ENCODE measurements at places on chromosomes 16 and 17.

GRCh38 chr16:69171325-69172084, 15.5 kb upstream of the SNTB2 start:
- DNase-seq, result no peak

GRCh38 chr16:4640572-4641305, 16.1 kb downstream of the MGRN1 start:
- no peak for DNase-seq

- no peak for DNase-seq
Observed at GRCh38 chr16:72241930-72242329, 70.0 kb upstream of the PMFBP1 start.

DNA sequence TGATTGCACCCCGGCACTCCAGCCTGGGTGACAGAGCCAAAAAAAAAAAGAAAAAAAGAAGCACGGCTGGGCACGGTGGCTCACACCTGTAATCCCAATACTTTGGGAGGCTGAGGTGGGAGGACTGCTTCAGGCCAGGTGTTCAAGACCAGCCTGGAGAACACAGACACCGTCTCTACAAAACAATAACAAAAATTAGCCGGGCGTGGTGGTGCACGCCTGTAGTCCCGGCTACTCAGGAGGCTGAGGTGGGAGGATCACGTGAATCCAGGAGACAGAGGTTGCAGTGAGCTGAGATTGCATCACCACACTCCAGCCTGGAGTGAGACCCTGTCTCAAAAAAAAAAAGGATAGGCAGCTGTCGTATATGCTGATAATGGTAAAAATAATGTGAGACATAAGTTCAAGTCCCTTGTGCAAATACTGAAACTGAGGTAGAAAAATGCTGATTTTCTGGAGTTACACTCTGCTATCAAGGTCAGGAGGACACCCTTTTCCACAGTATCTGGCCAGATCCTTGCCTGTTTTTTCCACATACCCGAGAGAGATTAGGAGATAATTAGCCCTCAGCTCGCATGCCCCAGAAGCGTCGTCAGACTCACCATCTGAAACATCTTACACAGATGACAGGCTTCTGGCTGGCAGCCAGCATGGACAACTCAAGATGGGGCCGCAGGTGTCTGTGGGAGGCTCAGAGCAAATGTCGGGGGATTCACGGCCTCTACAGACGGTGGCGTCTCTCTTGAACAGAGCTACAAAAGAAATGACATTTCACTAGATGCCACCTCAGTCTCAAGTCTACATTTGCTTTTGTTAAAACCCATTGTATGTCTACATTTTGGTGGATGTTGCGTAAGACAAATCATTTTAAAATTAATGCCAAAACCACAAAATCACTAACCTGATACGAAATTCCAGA, 36.8 kb downstream of the WDR45B start:
- DNase-seq, result no peak

- DNase-seq, result no peak
Observed at GRCh38 chr16:23557779-23558702, 514 bp downstream of the UBFD1 start.

GRCh38 chr17:5706577-5707210, 122.4 kb upstream of the NLRP1 start:
- no peak for DNase-seq

DNA sequence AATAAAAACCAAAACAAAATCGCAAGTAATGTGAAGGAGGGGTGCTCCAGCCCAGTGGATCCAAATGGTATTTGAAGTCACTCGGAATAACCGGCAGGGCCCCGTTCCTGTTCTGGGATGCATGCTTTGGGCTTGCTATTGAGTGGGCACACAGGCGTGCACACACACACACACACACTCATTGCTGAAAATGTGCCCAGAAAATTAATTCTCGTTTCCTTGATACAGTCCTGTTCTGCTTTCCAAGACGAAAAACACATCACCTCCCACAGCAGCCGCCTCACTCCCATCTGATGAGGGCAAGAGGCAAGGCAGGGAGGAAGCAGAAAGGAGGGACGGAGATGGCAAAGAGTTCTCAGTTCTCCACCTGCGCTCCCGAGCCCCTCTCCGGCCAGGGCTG, 62.2 kb upstream of the SDK2 start:
- no peak for DNase-seq

DNA sequence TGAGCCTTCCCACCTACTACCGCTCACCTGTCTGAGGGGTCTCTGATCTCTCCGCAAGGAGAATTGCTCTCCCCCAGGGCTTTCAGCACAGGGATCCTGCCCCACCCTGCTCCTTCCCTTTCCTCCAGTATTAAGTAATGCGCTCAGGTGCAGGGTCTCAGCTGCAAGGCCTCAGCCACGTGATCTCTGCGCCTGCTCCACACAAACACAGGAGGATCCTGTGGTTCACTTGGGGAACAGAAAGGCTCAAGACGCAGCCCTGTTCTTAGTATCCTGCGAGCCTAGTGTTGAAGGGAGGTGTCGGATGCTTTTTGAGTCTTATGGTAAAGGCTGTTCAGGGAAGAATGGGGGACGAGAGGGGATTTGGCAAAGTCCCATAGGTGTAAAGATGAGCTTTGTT, 41.6 kb upstream of the GCSH start:
- DNase-seq, result no peak

DNA sequence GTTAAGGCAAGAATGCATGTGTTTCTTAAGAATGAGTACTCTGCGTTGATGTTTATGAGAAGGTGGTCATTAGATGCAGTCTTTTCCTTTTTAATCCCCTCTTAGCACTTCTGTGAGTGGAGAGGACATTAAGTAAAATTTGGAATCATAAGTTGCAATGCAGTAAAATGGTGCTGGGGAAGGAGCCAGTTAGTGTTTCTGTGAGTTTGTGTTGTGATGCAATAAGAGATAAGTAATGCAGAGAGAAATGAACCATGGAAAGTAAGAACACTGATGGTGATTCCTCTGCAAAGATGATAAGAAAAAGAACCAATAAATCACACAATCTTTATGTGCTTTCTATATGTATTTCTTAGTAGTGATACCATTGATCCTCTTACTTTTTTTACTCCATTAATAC, 20.0 kb downstream of the ABHD15 start:
- DNase-seq, result no peak

- DNase-seq, result peak; percentile 71
Observed at GRCh38 chr17:50026837-50027171, 29.1 kb upstream of the ITGA3 start.

DNA sequence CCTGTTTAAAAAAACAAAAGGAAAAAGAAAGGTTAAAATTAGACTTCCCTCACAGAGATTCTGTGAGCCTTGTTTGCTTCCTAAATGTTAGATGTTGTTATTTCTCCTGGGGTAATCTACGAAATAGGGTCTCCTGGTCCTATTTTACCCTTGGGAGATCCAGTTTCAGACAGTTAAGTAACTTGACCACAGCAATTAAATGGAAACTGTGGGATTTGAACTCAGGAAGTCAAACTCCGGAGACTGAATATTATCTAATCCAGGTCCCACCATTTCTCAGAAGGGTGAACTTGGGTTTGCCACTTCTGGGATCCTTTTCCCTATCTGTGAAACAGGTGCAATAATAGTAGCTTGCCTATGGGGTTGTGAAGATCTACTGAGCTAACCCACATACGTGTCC, 6.4 kb upstream of the TMC5 start:
- no peak for DNase-seq

GRCh38 chr16:20850981-20851380, 44.7 kb downstream of the REXO5 start:
- no peak for DNase-seq

- DNase-seq, result no peak
Observed at GRCh38 chr16:88936556-88937205, 40.3 kb downstream of the CBFA2T3 start.

DNA sequence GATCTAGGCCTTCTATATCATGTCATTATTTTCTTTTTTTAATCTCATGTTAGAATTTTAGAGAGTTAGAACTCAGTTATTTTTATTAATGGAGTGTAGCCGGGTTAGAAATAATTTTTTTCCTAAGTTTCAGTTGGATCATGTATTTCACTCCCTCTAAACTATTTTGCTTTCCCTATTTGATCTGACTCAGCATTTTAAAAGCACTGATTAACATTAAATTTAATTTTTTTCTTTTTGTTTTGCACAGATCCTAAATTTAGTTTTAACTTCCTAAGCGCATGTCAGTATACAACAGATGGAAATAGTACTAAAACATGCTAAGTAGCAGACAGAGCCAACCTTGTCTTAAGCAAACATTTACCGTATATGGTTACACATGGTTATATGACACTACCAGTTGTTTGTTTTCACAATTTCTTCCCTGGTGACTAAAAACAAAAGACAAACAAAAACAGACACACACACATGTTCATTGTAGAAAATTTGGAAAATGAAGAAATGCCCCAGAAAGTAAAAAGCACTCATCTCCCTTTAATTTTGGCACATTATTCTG, 33.6 kb upstream of the RAB11FIP4 start:
- DNase-seq, result no peak

DNA sequence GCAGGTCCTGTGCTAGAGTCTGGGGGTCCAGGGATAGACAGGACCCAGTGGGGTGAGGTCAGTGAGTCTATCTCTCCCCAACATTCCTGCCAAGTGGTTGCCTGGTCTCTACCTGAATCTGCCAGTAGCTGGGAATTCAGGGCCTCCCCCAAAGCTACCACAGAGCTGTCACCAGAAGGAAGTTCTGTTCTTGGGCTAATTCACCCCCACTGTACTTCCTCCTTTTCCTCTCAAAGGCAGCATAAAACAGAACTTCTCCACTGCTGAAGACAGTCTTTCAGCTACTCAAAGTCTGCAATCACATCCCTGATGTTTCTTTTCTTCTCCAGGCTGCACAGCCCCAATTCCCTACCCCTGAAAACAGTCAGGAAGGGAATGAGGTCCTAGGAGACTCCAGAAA, 8.7 kb downstream of the CAMTA2 start:
- no peak for DNase-seq

GRCh38 chr16:86505185-86505898, 5.0 kb upstream of the FOXF1 start:
- DNase-seq, result no peak

DNA sequence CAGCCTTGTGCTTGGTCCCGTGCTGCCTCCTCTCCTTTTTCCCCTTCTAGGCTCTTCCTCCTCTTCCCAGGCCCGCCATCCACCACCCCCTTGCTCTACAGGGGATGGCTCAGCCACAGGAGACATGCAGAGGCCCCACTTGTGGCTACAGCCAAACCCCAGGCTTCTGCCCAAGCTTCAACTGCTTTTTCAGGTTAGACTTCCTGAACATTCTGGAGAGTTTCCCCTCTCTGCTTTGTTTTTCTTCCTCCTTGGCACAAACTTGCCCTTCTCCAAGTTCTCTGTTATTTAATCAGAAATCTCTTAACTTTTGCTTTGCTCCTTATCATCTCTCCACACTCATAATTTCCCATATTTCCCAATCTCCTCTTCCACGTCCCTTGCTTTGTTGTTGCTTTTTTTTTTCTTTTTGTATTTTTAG, 18.3 kb upstream of the HAS3 start:
- no peak for DNase-seq

DNA sequence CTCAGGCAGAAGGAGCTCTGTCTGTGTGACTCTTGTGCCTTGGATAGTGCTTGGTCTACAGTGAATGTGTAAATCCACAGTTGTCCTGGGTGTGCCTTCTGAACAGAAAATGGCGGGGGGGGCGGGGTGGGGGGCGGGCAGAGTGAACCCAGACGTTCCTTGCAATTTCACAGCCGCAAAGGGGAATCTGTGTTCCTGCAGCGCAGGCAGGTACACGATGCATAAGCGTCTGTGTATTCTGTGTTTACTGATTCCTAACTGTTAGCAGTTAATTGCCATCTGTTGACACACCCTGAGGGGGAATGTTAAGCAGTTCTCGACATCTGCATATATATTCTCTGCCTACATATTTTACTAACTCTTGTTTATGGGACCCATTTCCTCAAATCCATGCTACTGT, 123.5 kb upstream of the ZFHX3 start:
- DNase-seq, result no peak

DNA sequence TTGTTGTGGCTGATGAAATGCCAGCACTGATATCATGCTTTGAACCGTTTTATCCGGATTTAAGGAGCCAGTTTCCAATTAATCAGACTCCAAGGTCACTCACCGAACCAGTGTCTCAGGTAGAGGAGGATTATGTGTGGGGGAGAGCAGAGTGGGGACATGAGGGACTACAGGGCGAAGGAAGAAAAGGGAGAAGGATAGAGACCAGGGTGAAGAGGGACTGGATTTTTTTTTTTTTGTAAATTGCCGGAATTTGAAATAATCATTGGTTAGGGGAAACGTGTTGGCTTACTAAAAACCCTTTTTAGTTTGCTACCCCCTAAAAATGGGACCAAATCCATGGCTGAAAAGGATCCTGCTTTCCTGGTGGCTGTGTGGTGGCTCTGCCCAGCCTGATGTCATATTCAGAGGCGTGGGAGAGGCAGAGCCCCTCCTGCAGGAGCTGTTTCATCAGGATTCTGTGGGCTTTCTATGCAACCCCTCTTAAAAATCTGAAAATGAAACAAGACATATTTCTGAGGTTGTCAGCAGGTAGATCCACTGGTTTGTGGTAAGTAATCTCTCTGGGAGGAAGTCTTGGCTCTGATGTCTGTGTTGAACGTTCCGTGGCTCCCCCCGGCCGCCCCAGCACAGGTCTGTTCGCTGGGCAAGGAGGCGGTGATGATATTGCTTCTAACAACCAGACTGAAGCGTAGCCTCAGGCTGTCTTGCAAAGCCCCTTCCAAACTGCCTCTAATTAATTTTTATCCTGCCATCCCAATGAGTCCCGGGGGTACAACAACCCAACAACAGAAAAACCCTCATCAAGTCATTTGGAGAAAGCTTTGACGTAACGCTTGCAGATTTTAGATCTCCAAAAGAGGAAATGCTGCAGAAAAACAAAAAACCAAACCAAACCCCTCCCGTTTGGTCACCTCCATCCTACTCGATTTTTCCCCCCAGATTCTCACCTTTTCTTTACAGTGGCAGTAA, 143.0 kb upstream of the ZFHX3 start:
- DNase-seq, result no peak

- DNase-seq, result no peak
Observed at GRCh38 chr17:14474591-14474990, 173.7 kb downstream of the HS3ST3B1 start.
